ENCODE measurements at places on chromosomes 2 and 18. TPM values are rescaled to one million over a fixed set of nuclear protein-coding genes. Genes with fewer than 3 reads are reported as not detected.
A peak's percentile ranks its signal among the peaks of the same experiment; 100 is the strongest.

DNA sequence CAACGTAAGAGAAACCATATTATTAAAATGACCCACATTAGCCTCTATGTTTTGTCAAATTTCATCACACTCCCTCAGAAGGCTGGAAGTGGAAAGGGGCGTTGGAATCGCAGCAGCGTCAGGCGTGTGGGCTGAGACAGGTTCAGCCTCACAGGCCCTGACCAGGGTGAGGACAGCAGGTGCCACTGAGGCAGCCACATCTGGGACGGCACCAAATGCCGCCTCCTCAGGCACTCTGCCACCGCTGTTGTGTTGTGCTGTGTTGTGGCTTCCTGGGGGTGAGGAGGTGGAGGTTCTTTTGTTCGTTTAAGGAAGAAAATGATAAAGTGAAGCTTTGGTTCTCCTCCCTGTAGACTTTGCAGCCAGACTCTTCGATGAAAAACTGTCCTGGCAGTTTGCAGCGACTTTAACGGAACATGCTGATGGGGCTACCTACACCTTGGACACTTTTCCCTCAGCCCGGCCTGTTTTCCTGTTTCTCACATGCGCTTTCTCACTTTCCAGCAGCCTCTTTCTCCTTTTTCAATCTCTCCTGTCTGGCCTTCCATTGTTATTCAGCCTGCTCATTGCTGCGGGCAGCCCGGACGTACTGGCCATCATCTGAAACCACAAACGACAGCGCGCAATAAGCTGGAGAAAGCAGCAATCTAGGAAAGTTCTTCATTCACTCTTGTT, 44.9 kb upstream of the SALL3 start:
- peak; percentile 35 for DNase-seq

Gene ALKAL2
- total RNA-seq, result not detected

DNA sequence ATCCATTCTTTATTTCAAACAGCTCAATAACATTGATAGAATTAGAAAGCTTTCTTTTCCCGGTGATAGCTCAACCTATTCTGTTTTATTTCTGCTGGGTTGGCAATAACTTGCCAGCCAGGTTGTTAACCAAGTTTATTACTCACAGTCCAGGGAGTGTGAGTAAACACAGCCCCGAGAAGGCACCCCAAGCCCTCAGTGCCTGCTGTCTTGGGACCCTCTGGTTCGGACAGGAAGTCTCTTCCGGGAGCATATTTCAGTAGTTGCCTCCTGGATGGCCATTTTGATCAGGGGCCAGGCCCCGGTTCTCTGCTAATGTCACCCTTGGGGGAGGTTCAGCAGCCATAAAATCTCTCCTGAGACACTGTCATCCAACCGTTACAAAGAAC, 176.8 kb downstream of the INO80D start:
- no peak for DNase-seq

DNA sequence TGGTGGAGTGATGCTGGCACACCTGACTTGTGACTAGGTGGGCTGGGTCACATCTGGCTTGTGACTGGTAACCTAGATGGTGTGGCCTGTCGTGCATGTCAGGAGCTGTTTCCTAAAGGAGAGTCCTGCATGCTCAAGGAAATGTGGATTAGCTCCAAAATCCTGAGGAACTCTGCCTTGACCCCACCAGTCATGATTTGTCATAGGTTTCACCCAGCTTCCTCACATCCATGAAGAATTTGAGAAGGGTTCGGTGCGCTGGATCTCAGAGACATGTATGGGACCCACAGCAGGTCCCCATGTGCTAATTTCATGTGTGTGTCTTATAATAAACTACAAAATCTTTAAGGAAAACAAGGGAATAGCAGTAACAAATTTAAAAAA, 107.2 kb downstream of the COL6A3 start:
- DNase-seq, result peak; percentile 70

GRCh38 chr2:163558251-163559021, 177.4 kb downstream of the FIGN start:
- no peak for DNase-seq

Gene ST8SIA5
- total RNA-seq, result under 0.01 TPM

Gene PIGN
- 44.2 TPM for total RNA-seq

Gene PRSS56
- not detected for total RNA-seq

- peak; percentile 62 for DNase-seq
Measured at GRCh38 chr2:239253701-239254436, 147.0 kb downstream of the HDAC4 start.

GRCh38 chr2:126050991-126051736, 604.8 kb upstream of the GYPC start:
- no peak for DNase-seq

Gene PSMA8
- not detected for total RNA-seq
